HS-5 (cell line): ENCODE measurements at places on chromosomes 11 and 22.

- DNase-seq: no peak
These were observed 21.7 kb downstream of the CAVIN3 start for GRCh38 chr11:6298605-6299004.

GRCh38 chr11:2002042-2002776 is 4.6 kb upstream of the H19 start:
- DNase-seq: no peak

- DNase-seq: no peak
These were observed 43.0 kb upstream of the USP47 start for GRCh38 chr11:11798586-11799438.

DNA sequence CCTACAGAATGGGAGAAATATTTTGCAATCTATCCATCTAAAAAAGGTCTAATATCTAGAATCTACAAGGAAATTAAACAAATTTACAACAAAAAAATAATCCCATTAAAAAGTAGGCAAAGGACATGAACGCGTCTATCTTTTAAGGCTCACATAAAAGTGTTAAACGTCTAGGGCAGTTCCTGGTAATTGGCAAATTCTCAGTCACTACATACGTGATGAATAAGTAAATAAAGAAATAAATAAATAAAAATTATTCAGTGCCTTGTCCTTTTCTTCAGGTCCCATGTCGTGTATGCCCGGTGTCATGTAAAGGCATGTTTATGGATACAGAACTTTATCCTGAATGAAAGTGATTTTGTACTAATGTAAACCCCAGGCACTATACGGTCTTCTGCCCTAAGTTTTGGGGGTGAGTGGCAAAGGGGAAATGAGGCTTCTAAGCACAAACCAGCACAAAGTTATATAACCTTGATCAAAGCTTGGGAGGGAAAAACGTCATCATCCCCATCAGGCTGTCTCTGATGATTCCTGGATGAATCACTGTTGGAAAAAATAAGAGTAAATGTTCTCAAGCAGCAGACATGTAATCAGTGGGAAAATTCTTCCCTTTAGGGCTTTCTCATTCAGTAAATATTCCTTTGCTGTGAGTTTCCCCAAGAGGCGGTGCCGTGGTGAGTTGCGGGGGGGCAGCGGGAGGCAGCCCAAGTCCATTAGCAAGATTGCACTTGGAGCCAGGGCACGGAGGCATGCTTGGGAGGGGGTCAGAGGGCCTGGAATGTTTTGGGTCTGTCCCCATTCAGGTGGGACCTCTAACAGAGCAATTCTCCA is 30.4 kb upstream of the MICAL2 start:
- peak; percentile 97 for DNase-seq

- DNase-seq: no peak
These were observed 78.9 kb downstream of the FLI1 start for GRCh38 chr11:128772814-128773213.

DNA sequence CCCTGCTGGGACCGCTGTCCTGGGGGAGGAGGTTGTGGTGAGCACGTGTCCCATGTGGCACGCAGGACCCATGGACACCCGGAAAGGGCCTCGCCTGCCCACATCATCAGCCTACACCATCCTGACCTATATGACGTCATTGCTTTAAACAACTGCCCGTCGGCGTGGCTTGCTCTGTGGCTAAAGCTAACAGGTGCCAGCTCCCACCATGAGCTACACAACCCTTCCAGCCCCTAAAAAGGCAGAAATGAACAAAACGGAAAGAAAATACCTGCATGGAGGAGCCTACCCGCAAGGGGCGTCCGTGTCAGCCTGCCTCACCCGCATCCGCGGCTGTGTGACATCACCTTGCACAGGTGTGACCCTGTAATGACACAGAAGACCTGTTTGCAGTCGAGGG is 481.8 kb downstream of the BRD1 start:
- DNase-seq: no peak

DNA sequence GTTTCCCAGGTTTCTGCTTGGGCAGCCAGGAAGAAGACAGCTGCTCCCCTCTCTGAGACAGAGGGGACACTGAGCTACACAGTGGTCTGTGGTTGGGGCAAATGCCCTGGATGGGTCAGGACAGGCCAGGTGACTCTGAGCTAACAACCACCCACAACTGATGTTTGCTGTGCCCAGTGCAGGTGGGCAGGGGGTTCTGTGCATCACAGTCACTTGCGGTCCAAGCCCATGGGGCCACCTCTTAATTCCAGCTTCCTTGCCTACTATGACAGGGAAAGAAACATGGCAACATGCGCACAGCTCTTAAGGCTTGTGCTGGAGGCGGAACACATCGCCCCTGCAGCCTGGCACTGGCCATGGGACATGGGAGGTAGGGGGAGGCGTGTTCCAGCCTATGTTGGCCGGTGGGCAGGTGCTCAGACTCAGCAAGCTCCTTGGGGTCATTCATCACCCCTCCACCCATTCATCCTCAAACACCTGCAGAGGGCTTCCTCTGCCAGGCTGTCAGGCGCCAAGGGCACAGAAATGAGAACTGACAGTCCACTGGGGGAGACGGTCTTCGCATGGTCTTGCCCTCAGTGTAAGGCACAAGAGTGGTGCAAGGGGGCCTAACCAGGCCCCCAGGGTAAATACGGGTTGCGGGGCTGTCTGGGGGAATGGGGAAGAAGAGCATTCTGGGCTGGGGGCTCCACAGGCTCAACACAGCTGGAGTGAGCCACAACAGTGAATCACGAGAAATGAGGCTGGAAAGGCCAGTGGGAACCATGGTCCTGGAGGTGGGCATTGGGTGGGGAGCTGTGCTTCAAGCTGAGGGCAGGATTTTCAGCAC is 55.6 kb downstream of the ARFGAP3 start:
- DNase-seq: no peak

GRCh38 chr11:103862094-103862801 is 174.2 kb upstream of the DDI1 start:
- no peak for DNase-seq

DNA sequence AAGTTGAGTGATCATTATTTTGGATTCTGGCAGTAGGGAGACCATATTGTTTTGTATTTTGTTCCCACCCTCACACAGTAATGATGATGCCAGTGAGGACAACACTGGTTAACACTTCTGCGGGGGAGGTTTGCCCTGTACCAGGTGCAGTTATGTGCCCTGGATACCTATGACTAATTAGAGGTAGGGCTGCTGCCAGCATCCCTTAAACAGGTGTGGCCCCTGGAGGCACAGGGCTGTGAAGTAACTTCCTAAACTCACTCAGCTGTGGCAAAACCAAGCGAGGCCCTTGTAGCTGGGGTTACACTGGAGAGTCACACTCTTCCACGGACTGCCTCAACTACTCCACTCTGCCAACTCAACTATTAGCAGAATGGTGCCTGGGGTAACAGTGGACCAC is 64.5 kb downstream of the MCM5 start:
- DNase-seq: no peak

GRCh38 chr22:37896939-37897338 is 9.2 kb upstream of the MICALL1 start:
- DNase-seq: no peak

DNA sequence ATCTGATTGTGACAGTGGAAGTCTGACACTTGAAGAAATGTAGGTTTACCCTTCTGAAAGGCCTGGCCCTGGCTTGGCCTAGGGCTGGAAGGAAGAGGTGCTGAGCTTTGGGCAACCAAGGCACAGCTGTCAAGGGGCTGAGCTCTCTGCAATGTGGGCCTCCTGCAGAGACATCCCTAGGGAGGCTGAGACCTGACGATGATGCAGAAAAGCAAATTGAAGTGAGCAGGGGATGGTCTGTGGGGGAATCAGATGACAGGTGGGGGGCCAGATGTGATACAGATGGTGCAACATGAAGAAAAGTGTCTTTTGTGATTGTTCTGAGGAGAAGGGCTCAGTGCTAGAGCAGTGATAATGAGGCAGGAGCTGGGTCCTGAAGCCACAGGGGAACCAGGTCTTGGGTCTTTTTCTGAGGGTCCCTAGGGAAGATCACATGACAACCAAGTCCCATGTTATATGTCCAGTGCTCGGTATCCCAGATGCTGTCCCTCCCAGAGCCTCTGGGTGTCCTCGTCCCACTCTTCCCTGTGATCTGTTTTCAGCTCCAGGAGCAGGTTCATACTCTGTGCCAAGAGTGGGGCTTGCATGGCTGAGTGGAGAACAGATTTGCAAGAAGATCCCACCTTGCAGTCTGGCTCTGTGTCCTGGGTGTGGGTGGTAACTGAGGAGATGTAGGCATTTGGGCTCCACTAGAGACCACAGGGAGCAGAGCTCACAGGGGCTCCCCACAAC is 79.9 kb upstream of the VPREB1 start:
- DNase-seq: no peak

GRCh38 chr11:109730669-109731068 is 308.7 kb downstream of the C11orf87 start:
- no peak for DNase-seq

DNA sequence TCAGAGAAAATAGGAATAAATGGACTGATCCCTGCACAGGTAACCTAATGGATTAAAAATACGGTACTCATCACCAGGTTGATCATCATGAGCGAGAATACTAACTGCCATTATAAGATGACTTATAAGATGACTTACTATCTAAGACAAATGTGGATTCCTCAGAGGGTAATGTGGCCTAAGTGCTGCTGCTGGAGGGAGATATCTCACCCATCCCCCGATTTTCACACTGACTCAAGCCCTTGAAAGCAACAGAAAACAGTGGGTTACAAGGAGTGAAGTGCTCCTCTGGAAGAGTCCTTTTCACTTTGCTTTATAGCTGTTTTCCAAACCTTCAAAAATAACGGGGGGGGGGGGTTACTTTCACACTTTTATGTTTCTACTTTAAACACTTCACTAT is 920 bp downstream of the TMEM218 start:
- no peak for DNase-seq

GRCh38 chr22:36156515-36157419 is 3.8 kb downstream of the APOL3 start:
- DNase-seq: peak; percentile 61

DNA sequence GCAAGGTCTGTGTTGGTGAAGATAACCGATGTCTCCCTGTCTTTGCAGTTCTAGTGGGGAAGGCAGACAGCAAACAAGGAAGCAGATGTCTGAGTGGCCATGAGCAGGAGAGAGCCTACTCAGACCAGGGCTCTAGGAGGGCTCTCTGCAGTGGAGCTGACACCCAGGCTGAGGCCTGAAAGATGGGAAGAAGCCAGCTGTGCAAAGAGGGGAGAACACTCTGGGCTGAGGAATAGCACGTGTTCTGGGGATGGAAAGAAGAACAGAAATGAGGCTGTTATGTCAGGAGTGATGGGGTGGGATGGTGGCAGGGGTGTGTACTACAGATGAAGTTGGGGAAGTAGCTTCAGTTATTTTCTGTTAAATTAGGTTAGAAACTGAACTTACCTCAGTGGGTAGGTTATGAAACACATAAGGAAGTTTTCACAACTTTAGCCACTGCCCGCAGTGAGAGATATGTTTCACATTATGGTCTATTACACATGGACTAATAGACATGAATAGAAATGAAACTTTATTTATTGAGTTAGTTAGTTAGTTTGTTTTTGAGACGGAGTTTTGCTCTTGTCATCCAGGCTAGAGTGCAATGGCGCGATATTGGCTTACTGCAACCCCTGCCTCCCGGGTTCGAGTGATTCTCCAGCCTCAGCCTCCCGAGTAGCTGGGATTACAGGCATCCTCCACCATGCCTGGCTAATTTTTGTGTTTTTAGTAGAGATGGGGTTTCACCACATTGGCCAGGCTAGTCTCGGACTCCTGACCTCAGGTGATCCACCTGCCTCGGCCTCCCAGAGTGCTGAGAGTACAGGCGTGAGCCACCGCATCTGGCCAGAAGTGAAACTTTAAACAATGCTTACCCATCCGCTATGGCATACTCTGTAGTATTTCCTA is 7.8 kb downstream of the DCPS start:
- DNase-seq: no peak

DNA sequence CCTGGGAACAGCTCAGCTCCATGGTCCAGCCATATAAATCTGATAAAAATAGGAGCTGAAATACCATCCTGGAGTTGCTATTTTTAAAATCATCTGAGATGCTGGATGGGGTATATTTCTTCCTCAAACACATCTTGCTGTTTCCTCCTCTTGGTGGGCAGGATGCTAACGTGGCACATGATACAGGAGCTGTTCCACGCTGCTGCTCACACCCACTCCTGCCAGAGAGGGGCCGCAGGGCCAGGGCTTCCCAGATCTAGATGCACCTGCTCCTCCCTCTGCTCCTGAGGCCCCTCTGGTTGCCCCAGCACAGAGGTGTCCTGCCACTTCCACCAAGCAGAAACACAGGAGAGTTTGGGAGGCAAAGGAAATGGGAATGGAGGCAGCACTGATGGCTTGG is 3.3 kb upstream of the ST3GAL4 start:
- no peak for DNase-seq

- no peak for DNase-seq
These were observed 9.0 kb downstream of the NEAT1 start for GRCh38 chr11:65431451-65432099.

GRCh38 chr22:40889116-40889515 is 27.2 kb upstream of the DNAJB7 start:
- DNase-seq: no peak

DNA sequence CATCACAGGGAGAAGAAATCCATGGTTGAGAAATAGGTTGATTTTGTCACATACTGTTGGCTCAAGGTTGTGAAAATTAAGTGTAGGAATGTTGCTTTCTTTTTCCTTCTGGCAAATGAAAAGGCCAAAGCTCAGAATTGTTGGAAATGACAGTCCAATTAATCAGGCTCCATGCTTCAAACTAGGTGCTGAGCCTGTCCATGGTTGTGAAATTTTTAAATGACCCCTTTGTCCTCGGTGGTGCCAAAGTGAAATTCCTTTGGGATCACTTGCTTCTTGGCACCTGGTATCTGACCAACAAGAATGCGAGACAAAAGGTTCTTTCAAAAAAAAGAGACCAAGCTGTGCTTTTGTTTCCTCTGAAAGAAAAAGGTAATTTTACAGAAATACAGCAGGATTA is 451.9 kb downstream of the ETS1 start:
- DNase-seq: no peak

DNA sequence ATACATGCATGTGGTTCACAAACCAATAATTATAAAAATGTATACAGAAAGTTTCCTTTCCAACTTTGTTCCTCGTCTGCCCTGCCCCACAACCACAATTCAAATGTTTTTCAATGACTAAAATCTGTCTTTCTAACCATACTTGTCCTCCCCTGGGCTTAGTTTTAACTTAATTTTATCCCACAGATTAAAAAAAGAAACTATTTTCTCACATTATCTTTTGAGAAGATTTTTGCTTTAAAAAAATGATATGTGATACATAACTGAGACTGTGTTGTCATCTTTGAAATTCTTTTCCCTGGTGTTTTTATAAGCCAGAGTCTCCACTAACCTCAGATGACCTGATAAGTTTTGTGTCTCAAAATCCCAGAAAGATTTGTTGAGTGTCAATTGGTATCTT is 79.0 kb downstream of the FDX1 start:
- no peak for DNase-seq

GRCh38 chr11:7905549-7905948 is 25.5 kb downstream of the OR10A6 start:
- DNase-seq: no peak

DNA sequence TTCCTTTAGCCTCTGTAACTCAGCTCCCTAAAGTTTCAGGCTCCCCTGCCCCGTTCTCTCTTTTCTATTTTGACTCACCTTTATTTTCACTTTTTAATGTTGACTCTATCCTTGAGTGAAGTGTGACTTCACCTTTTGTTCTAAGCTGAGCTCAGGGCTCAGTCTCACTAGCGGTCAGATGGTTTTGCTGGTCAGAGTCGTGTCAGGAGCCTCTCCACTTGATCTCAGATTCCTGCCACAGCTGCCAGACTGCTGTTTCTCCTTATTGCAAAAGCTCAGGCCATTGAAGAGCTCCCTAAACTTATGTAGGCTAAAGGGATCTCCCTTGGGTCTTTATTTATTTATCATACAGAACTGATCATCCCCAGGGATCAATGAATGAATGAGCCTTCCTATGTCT is 13.7 kb upstream of the POU2AF2 start:
- no peak for DNase-seq
